ENCODE measurements at places on chromosomes 2 and 18.

DNA sequence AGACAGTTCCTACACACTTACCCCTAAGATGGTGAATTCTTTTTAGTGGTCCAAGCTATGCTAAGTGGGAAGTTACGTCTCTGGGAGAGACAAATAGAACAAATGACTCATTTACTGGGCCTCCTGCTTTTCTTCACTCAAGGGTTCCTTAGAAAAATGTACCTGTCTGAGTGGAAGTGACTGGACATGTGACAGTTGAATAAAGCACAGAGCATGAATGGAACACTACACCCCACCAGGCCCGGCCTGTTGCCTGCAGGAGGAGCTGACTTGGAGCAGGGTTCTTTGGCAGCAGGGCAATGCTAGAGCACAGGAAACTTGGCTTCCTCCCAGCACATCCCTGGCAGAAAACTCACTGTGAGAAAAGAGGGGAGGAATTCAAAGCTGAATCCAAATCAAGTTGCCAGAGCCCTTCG is 451.0 kb upstream of the SETBP1 start:
- peak; percentile 66 for DNase-seq

DNA sequence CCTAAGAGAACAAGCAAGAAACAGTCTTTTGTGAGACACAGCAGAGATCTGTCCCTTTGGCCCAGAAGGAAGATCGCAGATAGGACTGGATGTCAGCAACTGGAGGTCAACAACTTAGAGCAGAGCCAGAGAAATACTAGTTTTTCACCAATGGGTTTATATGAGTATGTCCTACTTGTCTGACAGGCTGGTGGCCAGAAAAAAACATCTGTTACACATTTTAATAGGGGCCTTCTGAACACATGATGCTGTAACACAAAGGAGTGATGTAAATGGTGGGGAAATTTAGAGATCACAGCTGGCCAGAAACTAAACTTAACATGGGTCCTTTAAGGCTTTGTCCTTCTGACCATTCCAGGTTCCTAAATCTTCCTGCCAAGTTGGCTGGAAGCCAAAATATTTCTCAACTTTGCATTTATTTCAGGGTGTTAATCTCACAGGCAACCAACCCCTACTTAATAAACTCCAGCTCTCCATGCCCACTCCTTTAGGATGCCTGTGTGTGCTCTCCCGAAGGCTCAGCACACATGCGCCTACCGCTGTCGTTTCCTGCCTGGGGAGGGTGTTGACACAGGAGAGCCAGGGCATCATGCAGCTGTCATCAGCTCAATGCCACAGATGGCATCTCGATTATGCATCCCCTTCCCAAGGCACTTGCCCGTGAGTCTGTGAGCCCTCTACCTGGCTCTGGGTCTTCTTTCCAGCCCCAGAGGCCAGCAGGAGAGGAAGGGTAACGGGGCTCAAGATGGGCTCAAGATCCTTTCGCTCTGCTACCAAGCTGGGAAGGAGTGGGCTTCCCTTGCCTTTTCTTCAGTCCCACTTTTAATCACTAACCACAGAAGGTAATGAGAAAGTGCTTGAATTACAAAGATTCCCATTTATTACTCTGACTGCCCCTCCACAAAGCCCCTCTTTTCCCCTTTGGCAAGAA is 252.5 kb downstream of the ETAA1 start:
- DNase-seq, result no peak

GRCh38 chr18:32548688-32549087 is 78.0 kb upstream of the GAREM1 start:
- DNase-seq, result no peak

DNA sequence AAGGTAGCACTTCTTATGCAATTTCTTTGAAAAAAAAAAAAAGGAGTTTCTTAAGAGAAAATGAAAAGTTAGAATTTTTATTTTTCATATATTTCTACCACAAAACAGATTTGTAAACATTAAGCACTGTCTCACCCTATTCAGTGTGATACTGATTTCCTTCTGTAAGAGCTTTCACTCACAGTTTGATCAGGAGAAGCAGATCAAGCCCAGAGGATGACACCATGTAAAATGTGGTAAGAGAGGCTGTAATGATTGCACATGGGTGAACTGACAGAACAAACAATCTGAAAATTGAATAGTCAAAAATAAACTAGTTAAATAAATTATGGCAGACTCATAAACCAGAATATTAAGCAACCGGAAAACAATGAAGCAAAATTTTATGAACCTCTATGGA is 54.5 kb downstream of the MEMO1 start:
- DNase-seq, result no peak
